ENCODE measurements at places on chromosomes 6 and 20.

DNA sequence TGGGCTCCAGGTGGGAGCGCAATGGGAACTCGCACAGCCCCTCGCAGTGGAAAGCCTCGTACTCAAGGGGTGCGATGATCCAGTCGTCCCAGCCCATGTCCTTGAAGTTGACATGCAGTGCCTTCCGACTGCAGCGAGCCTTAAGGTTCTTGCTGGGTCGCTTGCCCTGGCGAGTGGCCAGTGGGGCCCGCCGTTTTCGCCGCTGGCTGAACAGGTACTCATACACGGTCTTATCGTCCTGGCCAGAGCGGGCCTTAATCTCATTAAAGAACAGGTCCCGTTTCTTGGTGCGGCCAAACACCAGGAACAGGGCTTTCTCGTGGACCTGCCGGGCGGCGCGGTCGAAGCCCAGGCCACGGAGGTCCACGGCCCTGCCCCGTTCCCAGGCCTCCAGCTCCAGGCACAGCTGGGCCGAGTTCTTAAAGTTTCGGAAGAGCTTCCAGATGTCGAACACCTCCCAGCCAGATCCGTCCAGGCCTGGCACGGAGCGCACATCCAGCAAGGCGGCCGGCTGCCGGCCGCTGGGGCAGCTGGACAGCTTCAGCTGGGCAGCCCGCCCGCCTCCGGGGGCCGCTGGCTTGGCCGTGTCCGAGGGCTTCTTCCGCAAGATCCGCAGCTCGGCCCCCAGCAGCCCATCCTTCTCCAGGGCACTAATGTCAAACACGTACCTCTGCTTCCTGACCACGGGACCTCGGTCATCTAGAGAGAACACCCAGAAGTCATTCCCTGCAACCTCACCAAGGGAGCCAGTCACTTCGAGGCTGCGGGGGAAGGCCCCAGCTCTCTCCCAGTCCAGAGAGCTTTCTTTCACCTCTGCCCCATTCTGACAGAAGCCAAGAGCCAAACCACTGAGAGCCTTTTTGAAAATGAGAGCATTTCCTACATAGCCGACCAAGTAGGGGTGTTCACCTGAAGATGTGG is 3.7 kb downstream of the GDF5 start:
- no peak for DNase-seq

- no peak for DNase-seq
Observed at GRCh38 chr6:2575236-2575635, 175.5 kb downstream of the MYLK4 start.

DNA sequence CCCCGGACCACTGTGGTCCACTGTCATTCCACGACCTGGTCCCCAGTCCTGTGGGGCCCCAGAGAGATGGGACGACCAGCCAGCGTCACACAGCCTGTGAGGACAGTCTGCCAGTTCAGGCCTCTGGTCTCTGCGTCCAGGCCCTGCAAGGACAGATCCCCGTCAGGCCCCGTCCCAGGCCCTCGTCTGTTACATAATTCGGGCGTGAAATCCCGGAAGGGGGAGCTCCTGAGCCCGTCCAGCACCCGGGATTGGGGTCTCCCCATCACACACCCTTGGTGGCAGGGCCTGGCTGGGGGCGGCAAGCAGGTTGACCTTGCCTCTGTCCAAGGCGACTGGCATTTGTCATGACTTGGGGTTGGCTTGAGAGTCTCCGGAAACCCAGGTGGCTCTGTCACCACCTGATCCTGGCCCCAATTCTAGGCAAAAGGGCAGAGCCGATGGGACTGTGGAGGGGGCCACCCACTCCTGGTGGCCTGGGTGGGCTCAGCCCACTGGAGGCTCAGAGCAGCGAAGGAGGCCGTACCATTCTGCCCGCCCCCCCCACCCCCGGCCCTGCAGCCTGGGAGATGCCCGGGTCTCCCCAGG is 73.8 kb upstream of the GATA5 start:
- no peak for DNase-seq

- no peak for DNase-seq
Observed at GRCh38 chr6:116104636-116105035, 4.0 kb downstream of the NT5DC1 start.

DNA sequence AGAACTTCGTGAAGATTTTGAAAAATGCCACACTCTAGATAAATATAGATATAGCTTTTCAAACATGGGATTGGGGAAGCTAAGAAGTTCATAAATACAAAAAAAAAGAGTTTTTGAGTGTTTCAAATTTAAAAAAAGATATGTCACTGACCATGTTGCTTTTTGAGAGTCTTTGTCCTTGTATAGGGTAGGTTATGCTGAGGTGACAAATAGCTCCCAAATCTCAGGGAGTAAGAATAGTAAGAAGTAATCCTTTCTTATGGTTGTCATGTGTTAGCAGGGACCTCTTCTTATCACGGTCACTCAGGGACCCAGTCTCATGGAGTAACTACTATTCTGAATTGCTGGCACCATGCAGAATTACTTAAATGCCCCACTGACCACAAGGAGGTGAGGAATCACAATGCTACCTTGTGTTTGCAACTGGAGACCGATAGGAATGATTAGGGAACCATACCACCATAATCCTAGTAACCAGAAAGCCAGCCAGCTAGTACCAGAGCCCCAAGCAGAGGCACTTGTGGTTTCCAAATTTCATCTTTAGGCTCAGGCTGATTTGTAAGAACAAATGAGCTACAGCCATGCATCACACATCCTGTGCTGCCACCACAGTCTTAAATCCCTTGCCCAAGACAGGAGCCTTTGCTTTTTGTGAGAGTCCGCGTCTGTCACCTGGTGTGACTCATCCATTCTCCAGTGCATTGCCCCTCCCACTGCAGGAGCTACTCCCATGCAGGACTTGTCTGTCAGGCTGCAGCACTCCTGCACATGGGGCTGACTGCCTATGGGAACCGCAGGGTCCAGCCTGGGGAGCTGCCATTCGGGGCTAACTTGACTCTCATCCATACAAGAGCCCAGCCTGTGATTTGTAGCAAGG is 42.4 kb upstream of the ADGRF4 start:
- DNase-seq = no peak

- DNase-seq = no peak
Observed at GRCh38 chr6:138520463-138520862, 21.2 kb upstream of the NHSL1 start.

GRCh38 chr20:61605283-61605682 is 353.2 kb downstream of the CDH4 start:
- no peak for DNase-seq

DNA sequence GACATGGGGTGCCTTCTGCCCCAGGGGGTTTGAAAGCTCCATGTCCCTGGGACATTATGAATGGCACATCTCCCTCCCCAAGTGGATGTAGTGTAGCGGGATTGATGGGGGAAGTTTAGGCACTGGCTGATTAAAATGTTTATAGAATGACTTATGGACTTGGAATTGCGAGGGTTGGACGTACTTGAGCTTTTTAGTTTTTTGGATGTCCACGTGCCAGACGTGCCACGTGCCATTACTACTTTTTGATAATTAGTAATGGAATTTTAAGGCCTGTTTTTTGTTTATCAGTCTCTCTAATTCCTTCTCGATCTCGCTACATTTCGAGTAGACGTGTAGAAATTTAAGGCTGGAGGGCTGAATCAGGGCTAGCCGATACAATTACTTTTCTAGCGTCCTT is 162.8 kb downstream of the TBXT start:
- DNase-seq = no peak

DNA sequence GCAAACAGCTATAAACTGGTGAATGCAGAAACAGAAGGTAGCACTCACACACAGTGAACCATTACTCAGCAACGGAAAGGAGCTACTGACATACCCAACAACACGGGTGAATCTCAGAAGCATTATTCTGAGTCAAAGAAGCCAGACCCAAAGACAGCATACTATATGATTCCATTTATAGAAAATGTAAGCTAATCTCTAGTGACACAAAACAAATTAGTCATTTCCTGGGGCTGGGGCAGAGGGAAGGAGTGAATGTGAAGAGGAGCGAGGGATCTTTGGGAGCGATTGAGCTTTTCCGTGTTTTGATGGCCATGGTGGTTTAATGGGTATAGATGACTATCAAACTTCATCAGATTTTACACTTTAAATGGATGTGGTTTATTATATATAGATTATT is 614.6 kb downstream of the DHX35 start:
- DNase-seq = no peak

DNA sequence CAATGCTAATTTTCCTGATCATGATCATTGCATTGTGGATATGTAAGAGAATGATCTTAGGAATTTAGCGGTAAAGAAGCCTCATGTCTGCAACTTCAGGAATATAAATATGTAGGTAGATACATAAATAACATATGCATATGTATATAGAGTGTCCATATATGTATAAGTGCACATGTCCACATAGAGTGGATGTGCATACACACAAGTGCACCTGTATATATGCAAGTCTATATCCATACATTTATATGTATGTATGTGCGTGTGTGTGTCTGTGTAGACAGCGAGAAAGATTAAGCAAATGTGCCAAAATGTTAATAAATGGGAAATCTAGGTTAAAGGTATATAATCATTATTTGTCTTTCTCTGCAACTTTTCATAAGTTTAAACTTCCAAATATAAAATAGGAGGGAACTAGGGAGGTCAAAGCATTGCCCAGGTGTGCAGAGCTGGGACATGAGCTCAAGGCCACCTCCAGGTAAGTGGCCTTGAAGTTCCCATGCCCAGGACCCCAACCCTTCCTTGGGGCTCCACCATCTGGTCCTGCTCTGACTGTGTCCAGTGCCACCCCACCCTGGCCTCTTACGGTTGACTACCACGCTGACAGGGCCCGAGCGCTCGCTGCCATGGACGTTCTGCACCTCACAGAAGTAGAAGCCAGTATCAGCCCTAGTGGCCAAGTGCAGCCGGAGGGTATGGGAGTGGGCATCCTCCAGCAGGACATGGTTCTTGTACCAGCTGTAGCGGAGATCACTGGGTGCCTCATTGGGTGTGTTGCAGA is 9.6 kb downstream of the SIGLEC1 start:
- no peak for DNase-seq

DNA sequence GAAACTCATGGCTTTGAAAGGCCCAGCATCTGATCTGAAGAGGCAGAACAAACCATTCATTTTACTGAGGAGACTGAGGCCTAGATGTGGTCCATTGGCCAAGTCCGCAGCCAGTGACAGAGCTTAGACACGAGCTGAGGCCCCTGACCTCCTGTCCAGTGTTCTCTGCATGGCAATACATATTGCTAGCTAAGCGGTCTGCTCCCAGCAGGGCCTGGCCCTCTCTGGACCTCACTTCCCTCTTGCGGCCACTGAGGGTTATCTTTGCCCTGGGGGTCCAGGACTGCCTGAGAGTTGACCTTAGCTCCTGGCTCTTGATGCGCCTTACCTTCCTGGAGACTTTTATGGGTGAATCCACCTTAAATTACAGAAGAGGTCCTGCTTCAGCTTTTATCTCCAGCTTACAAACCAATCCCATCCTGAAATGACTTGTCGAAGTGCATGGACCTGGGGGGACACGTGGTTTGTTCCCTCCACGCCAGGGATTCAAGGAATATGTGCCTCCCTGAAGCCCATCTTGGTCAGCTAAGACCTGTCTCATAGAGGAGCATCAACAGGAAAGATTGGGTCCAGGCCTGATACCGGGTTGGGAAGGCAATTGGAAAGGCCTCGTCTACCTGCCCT is 75.6 kb downstream of the CNBD2 start:
- no peak for DNase-seq

DNA sequence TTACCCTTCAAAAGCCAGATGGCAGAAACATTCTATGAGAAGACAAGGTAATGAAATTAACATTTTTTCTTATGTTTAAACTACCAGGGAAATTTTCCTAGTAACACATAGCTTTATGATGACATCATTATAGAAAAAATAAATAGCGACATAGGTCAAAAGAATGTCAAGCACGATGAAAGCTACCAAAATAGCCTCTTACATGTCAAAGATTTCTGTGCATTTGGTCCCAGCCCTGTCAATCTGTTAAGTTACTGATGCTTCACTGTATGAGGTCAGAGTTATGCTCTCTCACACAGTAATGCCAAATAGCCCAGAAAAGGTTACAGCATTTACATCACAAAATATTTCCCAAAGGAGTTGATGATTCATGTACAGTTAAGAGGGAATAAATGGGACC is 199.8 kb upstream of the DEFB112 start:
- DNase-seq = no peak

- DNase-seq = no peak
Observed at GRCh38 chr6:6635869-6636268, 47.3 kb downstream of the LY86 start.

DNA sequence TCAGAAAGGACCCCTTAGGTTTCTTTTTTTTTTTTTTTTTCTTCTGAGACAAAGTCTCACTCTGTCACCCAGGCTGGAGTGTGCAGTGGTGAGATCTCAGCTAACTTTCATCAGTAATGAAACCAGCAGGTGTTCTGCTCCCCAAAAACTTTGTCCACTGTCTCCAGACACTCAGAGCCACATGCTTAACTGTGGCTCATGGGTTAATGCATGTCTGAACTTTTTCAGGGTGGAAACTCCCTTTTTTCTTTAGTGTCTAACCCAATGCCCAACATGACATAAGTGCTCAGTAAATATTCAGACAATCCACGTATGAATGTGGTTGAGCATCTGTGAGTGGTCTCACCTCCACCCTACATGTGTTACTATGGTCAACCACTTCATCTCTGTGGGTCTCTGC is 45.4 kb downstream of the MYB start:
- no peak for DNase-seq

Measured in hindlimb muscle (tissue), 1 donor.